ENCODE measurements at places on chromosomes 13 and 19. TPM values are rescaled to one million over a fixed set of nuclear protein-coding genes. Genes with fewer than 3 reads are reported as not detected.
A peak's percentile ranks its signal among the peaks of the same experiment; 100 is the strongest.

DNA sequence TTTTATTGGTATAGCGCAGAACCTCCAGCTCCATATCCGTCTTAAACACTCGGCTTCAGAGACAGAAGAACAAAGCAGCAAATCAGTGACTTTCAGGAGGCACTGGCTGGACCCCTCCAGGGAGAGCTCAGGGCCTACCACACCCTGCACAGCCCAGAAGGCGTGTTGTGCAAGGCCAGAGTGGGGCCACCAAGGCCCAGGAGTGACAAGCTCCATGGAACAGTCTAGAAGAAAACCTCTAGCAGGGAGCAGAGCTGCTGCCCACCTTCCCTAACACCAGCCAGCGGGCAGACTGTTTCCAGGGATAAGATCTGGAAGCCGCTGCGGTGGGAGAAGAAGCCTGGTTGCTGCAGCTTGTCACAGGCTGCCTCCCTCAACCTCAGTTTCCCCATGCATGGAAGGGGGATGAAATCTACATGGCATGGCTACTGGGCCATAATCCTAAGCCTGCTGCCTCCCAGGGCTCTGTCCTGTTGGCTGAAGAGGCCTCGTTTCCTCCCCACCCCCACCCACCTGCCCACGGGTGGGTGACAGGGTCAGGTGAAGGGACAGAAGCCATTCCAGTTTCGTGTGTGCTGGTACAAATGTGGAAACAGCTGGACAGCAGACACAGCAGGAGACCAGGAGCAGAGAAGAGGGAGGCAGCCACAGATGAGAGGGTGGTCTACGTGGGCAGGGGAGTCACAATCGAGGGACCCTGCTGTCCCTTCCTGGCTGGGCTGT, 57.4 kb downstream of the PEPD start:
- H3K27me3 ChIP-seq: no peaks in the 10 kb centered on the region
- DNase-seq: peak; percentile 15
- H3K4me1 ChIP-seq: no peaks in the 10 kb centered on the region
- H3K27ac ChIP-seq: no peak overlapping the region
- no peaks in the 10 kb centered on the region for H3K36me3 ChIP-seq
- no peak overlapping the region for H3K4me3 ChIP-seq

GRCh38 chr13:77584106-77584505, 48.6 kb downstream of the SCEL start:
- peak; percentile 76 for DNase-seq
- H3K4me3 ChIP-seq: peak overlapping the region; percentile 6
- H3K4me1 ChIP-seq: no peaks in the 10 kb centered on the region
- H3K36me3 ChIP-seq: no peaks in the 10 kb centered on the region

Gene ZNF331
- total RNA-seq: 19.5 TPM

Gene SLC46A3
- total RNA-seq: 29.7 TPM

GRCh38 chr19:35260694-35261304, 8.0 kb upstream of the USF2 start:
- no peak overlapping the region for H3K4me3 ChIP-seq
- no peaks in the 10 kb centered on the region for H3K36me3 ChIP-seq
- DNase-seq: peak; percentile 12

- no peaks in the 10 kb centered on the region for H3K27me3 ChIP-seq
- DNase-seq: no peak
These were observed 81.4 kb upstream of the IRS2 start for GRCh38 chr13:109867766-109868165.

DNA sequence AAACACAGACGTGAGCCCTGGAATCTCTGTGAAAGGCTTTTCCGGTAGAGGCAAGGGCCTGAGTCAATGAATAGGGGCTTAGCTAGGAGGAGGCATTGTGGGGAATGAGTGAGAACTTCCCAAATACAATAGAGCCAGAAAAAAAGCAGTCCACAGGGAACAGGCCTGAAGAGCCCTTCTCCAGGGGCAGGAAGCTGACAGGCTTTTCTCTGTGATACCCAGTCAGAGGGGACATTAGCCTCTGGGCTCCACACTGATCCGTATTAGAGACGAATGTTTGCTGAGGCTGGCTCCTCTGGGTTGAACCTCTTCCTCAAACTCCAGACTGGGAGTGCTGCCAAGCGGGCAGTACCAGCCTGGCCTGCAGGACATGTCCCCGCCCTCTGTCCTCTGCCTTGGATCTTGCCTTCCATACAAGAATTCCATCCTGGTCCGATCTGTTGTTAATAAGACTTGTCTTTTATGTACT, 2.3 kb downstream of the DHRS12 start:
- peaks cover 6% of the 10 kb centered on the region for H3K4me1 ChIP-seq
- H3K27me3 ChIP-seq: no peaks in the 10 kb centered on the region
- DNase-seq: peak; percentile 78
- peak overlapping the region; percentile 90 for H3K4me3 ChIP-seq
- no peaks in the 10 kb centered on the region for H3K36me3 ChIP-seq
- peak overlapping the region; percentile 100 for H3K27ac ChIP-seq

DNA sequence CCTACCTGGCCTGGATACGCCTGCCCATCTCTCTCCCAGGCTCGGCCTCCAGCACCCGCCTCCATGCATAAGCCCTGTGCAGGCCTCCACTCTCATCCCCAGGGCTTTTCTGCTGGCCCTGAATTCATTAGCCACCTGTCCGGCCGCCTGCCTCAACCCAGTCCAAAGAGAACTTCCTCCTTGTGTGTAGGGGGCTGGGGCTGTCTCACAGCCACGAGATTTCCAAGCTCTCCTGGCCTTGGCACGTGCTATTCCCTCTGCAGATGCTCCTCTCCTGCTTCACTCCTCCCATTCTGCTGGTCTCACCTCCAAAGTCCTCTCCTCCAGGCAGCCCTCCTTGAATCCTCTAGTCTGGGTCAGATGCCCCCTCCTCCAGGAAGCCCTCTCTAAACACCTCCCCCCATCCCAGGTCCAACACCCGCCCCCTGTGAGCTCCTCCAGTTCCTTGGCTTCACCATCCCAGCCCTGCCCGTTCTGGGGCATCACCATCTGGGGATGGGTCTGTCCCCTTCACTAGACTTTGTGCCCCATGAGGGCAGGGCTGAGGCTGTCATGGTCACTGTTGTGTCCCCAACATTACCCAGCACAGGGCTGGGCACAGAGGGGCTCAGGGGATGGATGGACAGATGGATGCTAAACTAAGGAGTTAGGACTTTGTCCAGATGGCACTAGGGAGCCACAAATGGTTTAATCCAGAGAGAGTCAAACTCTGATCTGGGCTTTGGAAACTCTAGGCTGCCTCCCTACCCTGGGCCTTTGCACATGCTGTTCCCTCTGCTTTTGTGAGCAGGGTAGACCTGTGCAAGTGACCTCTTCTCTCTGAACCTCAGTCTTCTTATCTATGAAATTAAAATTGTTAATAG, 14.8 kb downstream of the MEIS3 start:
- no peaks in the 10 kb centered on the region for H3K4me1 ChIP-seq
- no peak overlapping the region for H3K4me3 ChIP-seq
- no peaks in the 10 kb centered on the region for H3K36me3 ChIP-seq
- H3K27ac ChIP-seq: no peak overlapping the region
- DNase-seq: no peak

- no peaks in the 10 kb centered on the region for H3K4me1 ChIP-seq
- H3K4me3 ChIP-seq: no peak overlapping the region
- H3K27me3 ChIP-seq: no peaks in the 10 kb centered on the region
These were observed 35.5 kb downstream of the AP1M1 start for GRCh38 chr19:16233081-16233776.

GRCh38 chr13:31182987-31183386, 16.8 kb upstream of the B3GLCT start:
- H3K4me3 ChIP-seq: no peak overlapping the region
- no peaks in the 10 kb centered on the region for H3K36me3 ChIP-seq
- no peak overlapping the region for H3K27ac ChIP-seq
- H3K4me1 ChIP-seq: no peaks in the 10 kb centered on the region

Gene SRRM5
- total RNA-seq: 0.33 TPM

DNA sequence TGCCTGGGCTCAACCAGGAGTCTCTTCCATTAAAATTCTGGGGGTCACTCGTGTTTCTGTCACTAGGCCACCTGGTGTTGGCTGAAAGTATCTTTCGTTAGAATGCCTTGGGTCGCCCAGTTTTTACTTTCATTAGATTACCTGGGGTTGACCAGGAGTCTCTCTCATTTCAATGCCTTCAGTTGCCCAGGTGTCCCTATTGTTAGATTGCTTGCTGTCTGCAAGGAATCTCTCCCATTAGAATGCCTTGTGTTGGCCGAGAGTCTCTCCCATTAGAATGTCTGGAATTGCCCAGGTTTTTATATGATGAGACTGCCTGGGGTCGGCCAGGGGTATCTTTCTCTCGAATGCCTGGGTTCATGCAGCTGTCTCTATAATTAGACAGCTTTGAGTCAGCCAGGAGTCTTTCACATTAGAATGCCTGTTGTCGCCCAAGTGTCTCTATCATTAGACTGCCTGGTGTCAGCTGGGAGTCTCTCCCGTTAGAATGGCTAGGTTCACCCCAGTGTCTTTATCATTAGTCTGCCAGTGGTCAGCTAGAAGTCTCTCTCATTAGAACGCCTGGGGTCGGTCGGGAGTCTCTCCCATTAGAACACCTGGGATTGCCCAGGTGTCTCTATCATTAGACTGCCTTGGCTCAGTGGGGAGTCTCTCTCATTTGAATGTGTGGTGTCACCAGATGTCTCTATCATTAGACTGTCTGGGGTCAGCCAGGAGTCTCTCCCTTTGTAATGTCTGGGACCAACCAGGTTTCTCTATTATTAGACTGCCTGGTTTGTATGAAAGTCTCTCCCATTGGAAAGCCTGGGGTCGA, 1446.8 kb downstream of the UQCRFS1 start:
- no peak overlapping the region for H3K4me3 ChIP-seq
- no peak for DNase-seq
- H3K27me3 ChIP-seq: no peaks in the 10 kb centered on the region
- no peaks in the 10 kb centered on the region for H3K36me3 ChIP-seq
- no peak overlapping the region for H3K27ac ChIP-seq
- H3K4me1 ChIP-seq: no peaks in the 10 kb centered on the region

- H3K36me3 ChIP-seq: no peaks in the 10 kb centered on the region
- H3K4me1 ChIP-seq: no peaks in the 10 kb centered on the region
- no peak overlapping the region for H3K27ac ChIP-seq
- no peak overlapping the region for H3K4me3 ChIP-seq
- no peaks in the 10 kb centered on the region for H3K27me3 ChIP-seq
These were observed 24.7 kb downstream of the ZSWIM9 start for GRCh38 chr19:48194844-48195830.

- no peak overlapping the region for H3K4me3 ChIP-seq
- H3K27me3 ChIP-seq: no peaks in the 10 kb centered on the region
- H3K27ac ChIP-seq: no peak overlapping the region
- no peaks in the 10 kb centered on the region for H3K36me3 ChIP-seq
These were observed 4.4 kb downstream of the SULT2A1 start for GRCh38 chr19:47881757-47882156.

DNA sequence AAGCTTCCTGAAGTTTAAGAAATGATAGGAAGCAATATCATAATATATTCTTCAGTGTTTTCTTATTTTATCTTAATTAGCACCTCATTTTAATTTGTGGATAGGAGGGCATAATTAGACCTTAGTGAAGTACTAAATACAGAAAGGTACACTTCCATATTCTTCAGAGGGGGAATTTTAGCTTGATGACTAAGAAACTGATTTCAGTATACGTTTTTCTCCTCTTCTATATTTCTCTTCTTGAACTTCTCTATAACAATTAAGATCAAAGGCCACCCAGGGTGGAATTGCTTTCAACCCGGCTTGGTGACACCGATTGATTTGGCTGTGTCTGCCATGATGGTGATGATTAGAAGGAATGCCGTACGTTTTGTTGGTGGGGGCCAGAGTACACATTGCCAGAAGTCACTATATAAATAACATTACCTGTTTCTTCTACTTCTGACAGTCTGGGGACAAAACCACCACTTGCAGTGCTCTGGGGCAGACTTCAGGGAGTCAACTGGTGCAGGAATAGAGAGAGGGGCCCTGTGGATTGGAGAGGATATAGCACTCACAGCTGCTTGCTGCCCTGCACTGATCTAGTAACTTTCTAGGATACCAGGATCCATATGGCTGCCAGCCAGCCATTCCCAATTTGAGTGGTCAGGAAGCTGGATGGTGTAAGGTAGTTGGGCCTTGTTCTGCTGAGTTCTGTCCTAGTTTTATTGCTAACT, 73.8 kb downstream of the SPATA13 start:
- H3K4me1 ChIP-seq: no peaks in the 10 kb centered on the region
- H3K36me3 ChIP-seq: no peaks in the 10 kb centered on the region
- no peak overlapping the region for H3K27ac ChIP-seq
- H3K4me3 ChIP-seq: no peak overlapping the region

- peaks cover 5% of the 10 kb centered on the region for H3K27me3 ChIP-seq
- DNase-seq: no peak
- no peaks in the 10 kb centered on the region for H3K36me3 ChIP-seq
- H3K4me1 ChIP-seq: no peaks in the 10 kb centered on the region
- H3K27ac ChIP-seq: no peak overlapping the region
These were observed 19.8 kb upstream of the CEACAM4 start for GRCh38 chr19:41646589-41647204.

GRCh38 chr13:94249512-94249911, 230.0 kb downstream of the DCT start:
- no peak for DNase-seq
- no peaks in the 10 kb centered on the region for H3K36me3 ChIP-seq
- H3K4me1 ChIP-seq: no peaks in the 10 kb centered on the region
- H3K27ac ChIP-seq: no peak overlapping the region

DNA sequence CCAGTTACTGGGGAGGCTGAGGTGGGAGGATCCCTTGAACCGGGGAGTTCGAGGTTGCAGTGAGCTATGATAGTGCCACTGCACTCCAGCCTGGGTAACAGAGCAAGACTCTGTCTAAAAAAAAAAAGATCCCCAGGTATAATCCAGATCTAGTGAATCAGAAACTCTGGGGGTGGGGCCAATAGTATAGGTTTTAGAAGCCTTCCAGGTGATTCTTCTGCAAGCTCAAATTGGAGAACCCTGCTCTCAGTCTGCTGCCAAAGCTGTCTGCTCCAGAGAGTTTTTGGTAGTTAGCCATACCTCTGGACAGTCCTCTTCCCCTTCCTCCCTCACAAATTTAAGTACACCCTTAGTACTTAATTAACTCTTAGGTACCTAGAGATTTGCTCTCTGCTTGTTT, 28.0 kb downstream of the SERP2 start:
- peak overlapping the region; percentile 86 for H3K27ac ChIP-seq
- H3K27me3 ChIP-seq: no peaks in the 10 kb centered on the region
- H3K36me3 ChIP-seq: no peaks in the 10 kb centered on the region
- no peak overlapping the region for H3K4me3 ChIP-seq

Gene ZNF100
- total RNA-seq: 17.4 TPM

DNA sequence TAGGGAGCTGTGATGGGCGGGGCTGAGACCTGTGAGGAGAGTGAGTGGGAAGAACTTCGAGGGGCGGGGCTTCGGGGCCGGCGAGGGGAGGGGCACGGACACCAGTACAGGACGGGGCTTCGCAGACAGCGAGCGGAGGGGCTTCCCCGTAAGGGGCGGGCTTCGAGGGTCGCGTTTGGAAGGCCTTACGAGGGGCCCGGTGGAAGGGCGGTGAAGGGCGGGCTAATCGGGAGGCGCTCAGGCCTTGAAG, 4.1 kb upstream of the EMP3 start:
- H3K4me3 ChIP-seq: peak overlapping the region; percentile 73
- H3K4me1 ChIP-seq: no peaks in the 10 kb centered on the region
- H3K36me3 ChIP-seq: no peaks in the 10 kb centered on the region
- H3K27ac ChIP-seq: peak overlapping the region; percentile 99
- no peaks in the 10 kb centered on the region for H3K27me3 ChIP-seq
- peak; percentile 99 for DNase-seq
